Thoracic aorta (tissue), 2 donors: ENCODE measurements at places on chromosomes 11 and 22. TPM values are rescaled to one million over a fixed set of nuclear protein-coding genes. Genes with fewer than 3 reads are reported as not detected.

DNA sequence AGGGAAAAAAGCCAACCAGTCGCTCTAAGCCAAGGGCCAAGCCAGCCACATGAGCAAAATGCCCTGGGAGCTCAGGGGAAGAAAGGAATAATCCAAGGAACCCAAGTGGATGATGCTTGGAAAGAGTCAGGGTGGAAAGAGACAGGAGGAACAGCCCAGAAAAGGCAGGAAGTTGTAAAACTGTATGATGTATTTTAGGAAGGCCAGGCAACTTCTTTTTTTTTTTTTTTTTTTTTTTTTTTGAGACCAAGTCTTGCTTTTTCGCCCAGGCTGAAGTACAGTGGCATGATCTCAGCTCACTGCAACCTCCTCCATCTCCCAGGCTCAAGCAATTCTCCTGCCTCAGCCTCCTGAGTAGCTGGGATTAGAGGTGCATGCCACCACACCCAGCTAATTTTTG, 1.6 kb downstream of the LGALS12 start:
- no peak for DNase-seq
- no peaks in the 10 kb centered on the region for H3K36me3 ChIP-seq
- no peak overlapping the region for H3K4me3 ChIP-seq
- H3K27ac ChIP-seq, result no peak overlapping the region
- no peaks in the 10 kb centered on the region for H3K27me3 ChIP-seq

GRCh38 chr11:64341851-64342791, 2.1 kb downstream of the CCDC88B start:
- peak overlapping the region; percentile 63 for H3K27ac ChIP-seq
- H3K36me3 ChIP-seq, result no peaks in the 10 kb centered on the region
- H3K4me1 ChIP-seq, result peaks cover 3% of the 10 kb centered on the region

DNA sequence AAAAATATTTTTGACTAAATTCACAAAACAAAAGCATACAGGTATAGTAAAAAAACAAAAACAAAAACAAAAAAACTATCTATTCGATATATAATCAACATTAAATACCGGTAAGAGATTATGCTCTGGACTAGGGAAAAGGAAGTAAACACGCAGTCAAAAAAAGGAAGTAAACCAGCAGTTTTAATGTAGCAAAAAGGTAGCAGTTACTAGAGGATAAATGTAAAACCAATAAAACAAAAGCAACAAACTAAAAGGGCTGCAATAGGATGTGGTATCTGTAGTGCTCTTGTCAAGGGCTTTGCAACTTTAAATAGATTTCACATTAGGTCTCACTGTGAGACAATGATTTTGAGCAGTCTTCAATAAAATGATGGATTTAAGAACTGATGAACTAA, 2.4 kb downstream of the TRIM22 start:
- DNase-seq, result no peak
- peaks cover 11% of the 10 kb centered on the region for H3K4me1 ChIP-seq
- H3K36me3 ChIP-seq, result peaks cover under 1% of the 10 kb centered on the region
- H3K27me3 ChIP-seq, result no peaks in the 10 kb centered on the region

DNA sequence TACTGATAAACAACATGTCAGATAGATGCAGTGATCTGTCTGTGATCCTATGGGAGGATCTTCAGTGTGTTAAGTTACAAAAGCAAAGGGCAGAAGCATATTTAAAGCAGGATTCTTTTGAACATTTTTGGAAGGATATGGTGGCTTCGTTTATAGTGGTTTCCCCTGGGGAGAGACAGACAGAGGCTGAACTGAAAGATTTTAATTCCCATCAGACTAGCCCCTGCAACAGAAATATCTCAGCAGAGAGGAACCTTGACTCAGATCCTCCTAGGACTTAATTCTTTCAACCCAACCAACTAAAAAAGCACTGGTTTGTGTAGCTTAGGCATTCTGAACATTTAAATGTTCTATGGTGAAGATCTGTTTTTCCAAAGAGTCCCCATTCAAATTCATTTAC, 5.7 kb downstream of the CLTCL1 start:
- H3K27me3 ChIP-seq, result no peaks in the 10 kb centered on the region
- H3K36me3 ChIP-seq, result no peaks in the 10 kb centered on the region
- H3K4me3 ChIP-seq, result no peak overlapping the region
- no peak overlapping the region for H3K27ac ChIP-seq

GRCh38 chr22:33579448-33580093, 340.7 kb downstream of the LARGE1 start:
- no peak for DNase-seq
- H3K4me1 ChIP-seq, result no peaks in the 10 kb centered on the region
- no peaks in the 10 kb centered on the region for H3K27me3 ChIP-seq
- no peaks in the 10 kb centered on the region for H3K36me3 ChIP-seq

DNA sequence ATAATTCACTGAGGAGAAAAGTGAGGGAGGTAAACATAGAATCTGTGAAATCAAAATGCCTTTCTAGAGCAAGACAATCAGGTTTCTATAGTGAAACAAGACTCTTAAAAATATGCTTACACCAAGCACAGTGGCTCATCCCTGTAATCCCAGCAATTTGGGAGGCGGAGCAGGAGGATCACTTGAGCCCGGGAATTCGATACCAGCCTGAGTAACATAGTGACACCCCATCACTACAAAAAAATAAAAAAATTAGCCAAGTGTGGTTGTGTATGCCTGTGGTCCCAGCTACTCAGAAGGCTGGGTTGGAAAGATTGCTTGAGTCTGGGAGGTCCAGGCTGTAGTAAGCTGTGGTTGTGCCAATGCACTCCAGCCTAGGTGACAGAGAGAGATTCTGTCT, 43.2 kb upstream of the ME3 start:
- no peaks in the 10 kb centered on the region for H3K4me1 ChIP-seq
- no peak overlapping the region for H3K4me3 ChIP-seq
- H3K27me3 ChIP-seq, result no peaks in the 10 kb centered on the region
- no peak for DNase-seq
- H3K27ac ChIP-seq, result no peak overlapping the region

- no peak overlapping the region for H3K4me3 ChIP-seq
- no peaks in the 10 kb centered on the region for H3K27me3 ChIP-seq
- no peaks in the 10 kb centered on the region for H3K36me3 ChIP-seq
Observed at GRCh38 chr11:1146365-1146764, 11.4 kb upstream of the MUC5AC start.

- H3K36me3 ChIP-seq, result no peaks in the 10 kb centered on the region
- no peak for DNase-seq
- no peak overlapping the region for H3K4me3 ChIP-seq
- no peak overlapping the region for H3K27ac ChIP-seq
- peaks cover 17% of the 10 kb centered on the region for H3K4me1 ChIP-seq
- no peaks in the 10 kb centered on the region for H3K27me3 ChIP-seq
Observed at GRCh38 chr11:88418508-88418907, 81.0 kb upstream of the CTSC start.

DNA sequence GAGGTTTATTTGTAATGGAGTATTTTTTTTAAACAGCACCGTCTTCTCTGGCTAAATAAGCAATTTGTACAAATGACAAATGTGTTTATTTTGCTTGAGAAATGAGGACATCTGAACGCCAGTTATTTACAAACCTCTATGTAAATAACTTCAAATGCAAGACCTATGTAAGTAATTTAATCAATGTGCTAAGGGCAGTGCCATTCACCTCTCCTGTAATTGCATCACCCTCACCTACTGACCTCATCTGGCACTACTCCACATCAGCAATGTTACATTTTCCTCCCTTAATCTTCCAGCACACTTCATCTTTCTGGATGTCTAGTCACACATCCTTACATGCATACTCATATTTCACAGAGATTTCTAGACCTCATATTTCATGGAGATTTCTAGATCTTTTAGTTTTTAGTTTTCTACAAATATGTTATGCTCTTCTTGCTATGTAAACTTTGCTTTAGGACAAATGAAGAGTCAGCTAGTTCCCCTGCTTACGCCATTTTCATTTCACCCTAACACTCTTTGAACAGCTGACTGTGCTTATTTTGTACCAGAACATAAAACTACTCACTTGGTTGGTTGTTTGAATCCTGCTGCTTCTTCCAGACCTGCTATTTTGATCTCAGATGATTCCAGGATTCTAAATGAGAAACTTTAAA, 238.6 kb downstream of the GRM5 start:
- no peaks in the 10 kb centered on the region for H3K36me3 ChIP-seq
- no peaks in the 10 kb centered on the region for H3K27me3 ChIP-seq
- H3K4me3 ChIP-seq, result no peak overlapping the region
- H3K4me1 ChIP-seq, result no peaks in the 10 kb centered on the region

DNA sequence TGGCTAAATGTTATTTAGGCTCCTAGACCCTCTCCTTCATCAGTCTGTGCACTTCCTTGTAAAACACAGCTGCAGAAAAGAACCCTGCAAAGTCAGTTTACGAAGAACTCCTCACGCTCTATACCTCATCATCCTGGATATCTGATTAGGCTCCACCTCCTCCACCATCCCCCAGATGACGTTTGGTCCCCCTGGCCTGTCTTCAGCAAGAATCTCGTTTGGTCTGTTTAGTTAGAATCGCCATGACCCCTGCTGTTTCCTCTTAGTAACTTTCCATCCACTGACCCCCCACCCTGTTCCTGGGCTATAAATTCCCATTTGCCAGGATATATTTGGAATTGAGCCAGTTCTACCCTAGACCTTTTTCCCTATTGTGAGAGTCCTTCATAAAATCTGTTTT, 214.1 kb downstream of the OPCML start:
- no peak for DNase-seq
- H3K36me3 ChIP-seq, result no peaks in the 10 kb centered on the region
- H3K4me3 ChIP-seq, result no peak overlapping the region
- H3K27ac ChIP-seq, result no peak overlapping the region

DNA sequence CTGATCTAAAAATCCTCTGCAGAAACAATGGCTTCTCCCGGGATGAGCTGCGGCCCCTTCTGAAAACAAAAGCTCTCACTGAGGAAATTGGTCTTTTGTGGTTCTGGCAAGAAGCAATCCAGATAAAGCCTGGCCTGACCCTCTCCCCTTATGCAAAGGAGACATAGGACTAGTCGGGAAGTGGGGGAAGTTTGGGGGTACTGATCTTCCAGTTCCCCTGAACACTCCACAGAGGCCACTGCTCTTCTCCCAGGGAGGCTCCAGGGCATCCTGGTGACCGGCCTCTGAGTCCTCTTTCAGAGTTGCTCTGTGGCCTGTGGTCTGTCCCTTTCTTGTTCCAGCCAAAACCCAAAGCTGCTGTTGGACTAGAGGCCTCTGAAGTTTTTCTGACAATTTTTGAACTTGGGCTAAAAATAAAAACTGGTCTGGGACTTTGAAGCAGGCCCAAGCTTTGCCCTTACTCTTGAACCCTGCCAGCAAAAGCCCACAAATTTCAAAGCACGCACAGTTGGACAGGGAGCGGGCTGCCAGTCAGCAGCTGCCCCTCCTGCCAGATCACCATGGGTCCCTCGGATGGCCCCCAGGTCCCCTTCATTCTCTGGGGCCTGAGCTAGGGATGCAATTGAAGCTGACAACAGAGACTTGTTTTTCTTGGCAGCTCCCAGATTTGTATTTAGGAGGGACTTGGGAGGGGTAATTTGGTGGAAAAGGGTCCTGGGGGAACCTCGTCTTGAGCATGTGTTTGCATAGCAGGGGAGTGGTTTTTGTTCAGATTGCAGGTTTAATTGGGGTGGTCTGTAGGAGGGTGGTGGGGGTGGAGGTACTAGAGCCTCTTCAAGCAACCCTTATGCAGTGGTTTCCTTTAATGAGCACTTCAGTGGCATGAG, 381.6 kb upstream of the CADM1 start:
- H3K27ac ChIP-seq, result peak overlapping the region; percentile 30
- DNase-seq, result no peak
- H3K27me3 ChIP-seq, result no peaks in the 10 kb centered on the region
- H3K4me3 ChIP-seq, result no peak overlapping the region

- no peak overlapping the region for H3K27ac ChIP-seq
- H3K4me1 ChIP-seq, result peaks cover 9% of the 10 kb centered on the region
Observed at GRCh38 chr11:47152126-47152952, 24.3 kb downstream of the ARFGAP2 start.

DNA sequence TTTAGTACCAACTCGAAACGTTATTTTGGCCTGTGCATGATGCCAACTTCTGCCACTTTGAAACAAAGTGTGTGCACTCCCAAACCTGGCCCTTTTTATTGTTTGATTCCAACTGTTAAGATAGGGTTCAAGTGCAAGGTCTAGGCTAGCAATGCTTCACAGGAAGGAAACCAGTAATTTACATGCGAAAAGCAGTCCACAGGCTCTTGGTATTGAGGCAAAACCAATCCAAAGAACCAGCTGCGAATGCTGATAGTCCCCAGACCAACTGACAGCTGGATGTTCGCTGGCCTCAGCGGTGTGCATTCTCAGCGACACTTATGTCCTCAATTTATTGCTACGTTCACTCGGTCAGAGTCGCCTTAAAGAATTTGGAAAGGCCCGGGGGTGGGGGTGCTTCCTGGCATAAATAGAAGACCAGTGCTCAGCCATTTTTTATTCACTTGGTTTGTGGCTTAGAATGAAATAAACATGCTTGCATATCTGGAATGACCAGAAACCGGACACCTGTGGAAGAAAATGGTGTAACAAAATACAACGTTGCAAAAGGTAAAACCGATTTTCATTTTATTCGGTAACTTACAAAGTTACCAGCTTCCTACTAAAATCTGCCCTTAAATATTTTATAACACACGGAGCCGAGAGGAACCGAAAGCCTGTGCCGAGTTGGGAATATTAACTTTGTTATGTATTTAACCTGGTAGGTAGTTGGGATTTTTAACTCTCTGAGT, 1.6 kb downstream of the CPT1A start:
- H3K27me3 ChIP-seq, result no peaks in the 10 kb centered on the region
- H3K27ac ChIP-seq, result peak overlapping the region; percentile 94
- no peaks in the 10 kb centered on the region for H3K36me3 ChIP-seq
- DNase-seq, result no peak

DNA sequence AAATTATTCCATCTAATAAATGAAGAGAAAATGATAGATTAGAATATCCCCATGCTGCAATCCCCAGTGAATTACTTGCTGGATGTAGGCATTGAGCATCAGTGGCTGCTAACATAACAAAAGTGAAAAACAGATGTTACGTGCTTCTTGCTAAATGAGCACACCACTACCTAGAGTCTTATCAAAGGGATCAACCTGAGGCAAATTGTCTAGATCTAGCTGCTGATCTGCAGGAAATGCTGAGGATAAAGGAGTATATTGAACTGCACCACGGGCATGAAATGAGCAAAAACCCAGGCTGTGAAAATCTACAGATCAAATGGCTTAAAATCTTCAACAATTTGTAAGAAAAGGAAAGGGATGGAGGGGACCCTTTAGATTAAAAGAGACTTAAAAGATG, 45.3 kb upstream of the SCUBE2 start:
- peaks cover 32% of the 10 kb centered on the region for H3K4me1 ChIP-seq
- no peak overlapping the region for H3K27ac ChIP-seq
- no peak overlapping the region for H3K4me3 ChIP-seq
- no peak for DNase-seq
- no peaks in the 10 kb centered on the region for H3K27me3 ChIP-seq

The RAB36 gene
- 3.5 TPM for total RNA-seq

The DBX1 gene
- not detected for total RNA-seq

The MOGAT2 gene
- total RNA-seq, result not detected

The SPI1 gene
- 35.0 TPM for total RNA-seq

The OR4C5 gene
- total RNA-seq, result not detected

The TRAF6 gene
- 18.3 TPM for total RNA-seq

The SMC1B gene
- total RNA-seq, result not detected
